ENCODE measurements at places on chromosomes 6 and 20. TPM values are rescaled to one million over a fixed set of nuclear protein-coding genes. Genes with fewer than 3 reads are reported as not detected.

The PAK5 gene
- total RNA-seq, result 0.10 TPM

The TMEM63B gene
- 18.1 TPM for total RNA-seq

The ABT1 gene
- total RNA-seq, result 15.7 TPM

The PACSIN1 gene
- 0.10 TPM for total RNA-seq
